ENCODE measurements at places on chromosomes 7 and 10.

GRCh38 chr7:90945104-90945787 lies 319.0 kb upstream of the FZD1 start:
- no peak for DNase-seq

DNA sequence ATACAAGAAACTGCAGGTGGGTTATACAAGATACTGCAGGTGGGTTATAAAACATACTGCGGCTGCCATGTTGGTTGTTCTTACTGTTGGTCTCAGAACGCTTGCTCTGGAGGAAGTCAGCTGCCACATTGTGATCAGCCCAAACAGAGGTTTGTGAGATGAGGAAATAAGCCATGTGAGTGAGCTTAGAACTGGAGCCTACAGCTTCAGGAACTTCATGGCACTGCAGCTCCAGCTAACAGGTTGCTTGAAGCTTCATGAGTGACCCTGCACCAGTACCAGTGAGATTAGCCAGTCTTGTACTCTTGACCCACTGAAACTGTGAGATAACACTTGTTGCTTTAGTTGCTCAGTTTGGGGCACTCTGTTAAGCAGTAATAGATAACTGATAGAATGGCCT lies 74.5 kb upstream of the PRKCQ start:
- no peak for DNase-seq

DNA sequence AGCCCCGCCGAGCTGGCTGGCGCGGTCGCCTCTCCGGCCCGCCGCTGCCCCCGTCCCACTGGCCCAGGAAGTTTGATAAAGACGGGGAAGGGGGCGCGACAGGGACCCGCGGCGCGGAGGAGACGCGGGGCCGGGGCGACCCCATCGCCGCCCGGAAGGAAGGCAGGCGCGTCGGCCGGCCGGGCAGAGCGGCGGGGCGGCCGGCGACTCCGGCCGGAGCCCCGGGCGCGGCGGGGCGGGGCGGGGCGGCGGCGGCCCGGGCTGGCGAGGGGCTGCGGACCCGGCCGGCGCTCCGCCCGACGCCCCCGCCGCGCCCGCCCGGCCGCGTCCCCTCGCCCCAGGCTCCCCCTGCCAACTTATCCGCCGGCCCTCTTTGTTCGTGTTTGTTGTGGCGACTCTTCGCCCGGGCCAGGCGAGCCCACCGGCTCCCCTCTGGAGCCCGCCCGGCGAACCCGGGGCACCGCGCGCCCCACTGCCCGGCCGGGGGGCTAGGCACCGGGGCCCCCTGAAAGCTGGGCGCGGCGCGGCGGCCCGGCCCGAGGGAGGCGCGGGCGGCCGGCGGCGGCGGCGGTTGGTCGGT lies 571 bp downstream of the KDM7A start:
- no peak for DNase-seq

DNA sequence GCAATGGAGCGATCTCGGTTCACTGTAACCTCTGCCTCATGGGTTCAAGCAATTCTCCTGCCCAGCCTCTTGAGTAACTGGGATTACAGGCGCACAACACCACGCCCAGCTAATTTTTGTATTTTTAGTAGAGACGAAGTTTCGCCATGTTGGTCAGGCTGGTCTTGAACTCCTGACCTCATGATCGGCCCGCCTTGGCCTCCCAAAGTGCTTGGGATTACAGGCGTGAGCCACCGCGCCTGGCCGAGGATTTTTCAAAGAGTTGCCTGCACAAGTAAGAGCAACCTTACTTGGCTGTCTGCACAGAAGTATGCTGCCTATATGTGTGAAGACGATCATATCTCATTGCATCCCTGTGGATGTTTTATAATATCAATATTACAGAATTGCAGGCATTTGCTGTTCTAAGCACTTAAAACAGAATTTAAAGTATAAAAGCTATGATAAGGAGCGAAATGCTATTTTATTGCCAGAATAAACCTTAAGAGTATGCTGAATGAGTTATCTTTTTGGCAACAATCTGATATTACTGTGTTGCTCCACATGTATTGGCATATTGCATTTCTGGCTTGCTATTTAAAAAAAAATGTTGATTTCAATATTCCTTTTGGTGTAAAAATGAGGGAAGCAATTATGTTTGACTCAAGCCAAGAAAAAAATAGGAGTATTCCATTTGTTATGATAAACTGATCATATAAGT lies 379.4 kb upstream of the SEMA3D start:
- no peak for DNase-seq

DNA sequence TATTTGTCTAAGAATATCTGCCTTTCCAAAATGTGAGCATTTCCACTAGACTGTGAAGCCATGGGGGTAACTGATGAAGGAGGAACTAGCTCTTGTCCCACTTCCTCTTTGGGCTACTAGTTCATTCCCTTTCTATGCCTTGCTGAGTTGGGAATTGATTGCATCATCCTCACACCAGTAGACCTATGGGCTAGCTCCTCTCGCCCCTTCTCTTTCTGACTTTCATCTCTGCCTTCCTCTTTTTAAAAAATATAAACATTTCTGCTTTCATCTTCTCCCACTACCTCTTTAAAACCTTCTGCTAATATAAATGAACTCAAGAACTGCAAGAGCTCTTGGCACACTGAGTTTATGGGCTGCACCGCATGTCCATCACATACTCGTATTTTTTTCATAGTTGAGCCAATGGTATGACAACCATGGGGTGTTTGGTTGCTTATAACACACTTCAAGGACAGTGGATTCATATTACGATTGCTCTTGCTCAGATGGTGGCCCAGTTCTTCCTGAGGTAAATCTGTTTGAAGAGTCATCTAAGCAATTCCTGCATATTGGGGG lies 182.0 kb downstream of the REEP3 start:
- no peak for DNase-seq
